ENCODE measurements at places on chromosomes 5 and 9.
A peak's percentile ranks its signal among the peaks of the same experiment; 100 is the strongest.

- peak; percentile 76 for DNase-seq
Observed at GRCh38 chr9:33510262-33511183, 13.5 kb upstream of the ANKRD18B start.

DNA sequence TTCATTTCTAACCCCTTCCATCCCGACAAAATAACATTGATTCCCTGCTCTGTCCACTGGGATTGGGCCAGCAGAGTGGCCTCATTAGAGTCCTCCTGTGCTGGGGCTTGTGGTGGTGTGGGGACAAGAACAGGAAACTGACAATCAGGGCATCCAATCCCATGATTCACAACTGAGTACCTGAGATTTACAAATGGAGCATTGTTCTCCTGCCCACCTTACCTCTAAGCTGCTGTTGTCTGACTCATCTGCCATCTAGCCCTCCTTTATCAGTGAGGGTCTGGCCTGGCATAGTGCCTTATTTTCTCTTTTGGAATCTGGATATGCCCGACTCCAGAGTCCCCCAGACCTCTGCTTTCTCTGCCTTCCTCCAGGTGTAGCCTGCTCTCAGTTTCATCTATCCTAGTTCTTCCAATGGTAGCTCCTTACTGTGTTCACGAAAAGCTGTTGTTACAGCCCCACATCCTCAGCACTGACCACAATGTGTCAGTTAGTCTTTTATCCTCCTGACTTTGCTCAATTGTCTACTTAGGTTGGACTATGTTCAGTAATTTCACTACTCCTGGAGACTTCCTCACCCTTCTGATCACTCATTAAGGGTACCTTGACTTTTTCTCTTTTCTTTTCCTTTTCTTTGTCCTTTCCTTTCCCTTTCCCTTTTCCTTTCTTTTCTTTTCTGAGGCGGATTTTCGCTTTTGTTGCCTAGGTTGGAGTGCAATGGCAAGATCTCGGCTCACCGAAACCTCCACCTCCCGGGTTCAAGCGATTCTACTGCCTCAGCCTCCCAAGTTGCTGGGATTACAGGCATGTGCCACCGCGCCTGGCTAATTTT is 13.4 kb downstream of the WNT8A start:
- DNase-seq: no peak

- no peak for DNase-seq
Observed at GRCh38 chr9:76298521-76299144, 95.6 kb downstream of the RFK start.

DNA sequence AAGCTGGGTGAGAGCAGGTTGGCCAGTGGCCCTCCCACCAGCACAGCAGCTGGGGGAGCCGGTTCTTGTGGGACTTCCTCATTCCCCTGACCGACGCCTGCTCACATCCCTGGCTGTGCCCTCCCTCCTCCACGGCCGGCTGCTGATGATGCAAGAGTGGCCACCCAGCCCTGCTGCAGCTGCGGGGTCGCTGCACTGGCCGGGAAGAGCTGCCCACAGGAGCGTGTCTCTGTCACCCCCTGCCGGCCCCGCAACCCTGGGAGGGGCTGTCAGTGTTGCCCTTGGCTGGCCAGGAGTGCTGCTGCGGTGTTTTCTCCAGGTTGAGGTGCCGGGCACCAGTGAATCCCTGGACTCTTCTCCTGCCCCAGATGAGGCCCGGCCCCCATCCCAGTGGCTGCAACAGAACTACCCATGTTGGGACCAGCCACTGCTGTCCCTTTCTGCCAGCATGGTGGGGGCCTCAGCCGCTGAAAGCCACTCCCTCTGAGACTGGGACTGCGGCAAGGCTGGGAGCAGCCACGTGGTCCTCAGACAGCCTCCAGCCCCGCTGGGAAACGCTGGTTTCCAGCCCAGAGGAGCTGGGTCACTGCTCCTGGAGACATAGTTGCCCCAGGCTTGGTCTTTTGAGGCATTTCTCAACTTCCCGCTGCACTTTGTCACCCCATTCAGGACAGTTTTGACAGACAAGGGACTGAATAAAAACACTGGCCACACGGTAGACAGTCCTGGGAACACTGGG is 739 bp downstream of the CARD9 start:
- peak; percentile 82 for DNase-seq

DNA sequence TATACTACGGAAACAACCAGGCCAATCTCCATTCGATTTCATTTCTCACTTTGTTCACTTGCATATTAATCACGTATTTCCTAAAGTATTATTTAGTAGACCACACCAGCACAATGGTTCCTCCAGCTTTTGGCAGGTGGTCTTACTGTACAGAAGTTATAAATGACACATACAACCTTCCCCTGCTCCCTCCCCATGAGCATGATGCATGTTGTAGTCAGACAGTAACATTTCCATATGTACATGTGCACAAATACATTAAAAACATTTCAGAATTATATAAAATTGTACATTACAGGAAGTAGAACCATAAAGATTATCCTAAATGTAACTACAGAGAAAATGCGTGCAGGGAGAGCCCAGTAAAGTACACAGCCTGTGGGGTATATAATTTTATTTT is 17.0 kb downstream of the SRP19 start:
- no peak for DNase-seq

GRCh38 chr5:67887748-67888161 is 327.8 kb upstream of the PIK3R1 start:
- DNase-seq: no peak

GRCh38 chr5:160969645-160970044 is 117.6 kb upstream of the ATP10B start:
- DNase-seq: no peak

DNA sequence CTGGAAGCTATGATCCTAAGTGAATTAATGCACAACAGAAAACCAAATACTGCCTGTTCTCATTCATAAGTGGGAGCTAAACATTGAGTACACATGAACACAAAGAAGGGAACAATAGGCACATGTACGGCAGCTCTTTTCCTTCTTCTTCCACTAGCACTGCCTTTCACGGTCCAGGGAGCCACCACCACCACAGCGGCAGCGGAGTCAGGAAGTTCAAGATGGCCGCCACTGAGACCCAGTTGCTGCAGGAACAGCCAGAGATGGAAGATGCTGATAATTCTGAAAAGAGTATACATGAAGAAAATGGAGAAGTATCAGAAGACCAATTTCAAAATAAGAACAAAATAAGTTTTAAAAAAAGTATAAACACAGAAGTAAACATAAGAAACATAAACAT is 39.5 kb upstream of the TNFSF15 start:
- no peak for DNase-seq

- no peak for DNase-seq
Observed at GRCh38 chr5:71834601-71835000, 115.5 kb downstream of the CARTPT start.

GRCh38 chr5:59385700-59386099 is 507.8 kb downstream of the PDE4D start:
- DNase-seq: no peak

GRCh38 chr5:126499278-126499677 is 76.1 kb downstream of the GRAMD2B start:
- no peak for DNase-seq

GRCh38 chr9:113257863-113258262 is 17.5 kb downstream of the CDC26 start:
- no peak for DNase-seq

DNA sequence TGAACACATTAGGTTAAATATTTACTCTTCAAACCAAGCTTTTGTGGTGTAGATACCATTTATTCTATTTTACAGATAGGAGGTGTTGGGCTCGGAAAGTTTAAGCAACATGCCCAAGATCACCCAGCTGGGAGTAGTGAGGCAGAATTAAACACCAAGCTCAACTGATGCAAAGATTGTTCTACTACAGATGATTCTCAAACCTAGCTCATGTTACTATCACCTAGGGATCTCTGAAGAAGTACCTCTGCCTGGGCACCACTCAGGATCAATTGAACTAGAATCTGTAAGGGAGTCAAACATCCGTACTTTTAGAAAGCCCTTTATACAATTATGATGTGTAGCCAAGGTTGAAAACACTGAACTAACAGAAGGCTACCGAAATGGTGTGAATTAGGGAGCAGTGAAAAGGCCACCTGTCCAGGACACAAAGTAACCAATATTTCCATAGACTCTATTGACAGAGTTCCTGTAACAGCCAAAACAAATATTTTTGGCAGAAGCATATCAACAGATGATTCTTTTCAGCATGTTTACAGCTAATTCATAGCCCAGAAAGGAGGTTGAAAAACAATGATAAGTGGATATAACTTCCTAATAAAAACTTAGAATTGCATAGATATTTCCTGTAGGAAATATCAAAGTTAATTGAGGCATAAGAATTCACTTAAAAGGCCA is 158.5 kb upstream of the PTGER4 start:
- DNase-seq: no peak

DNA sequence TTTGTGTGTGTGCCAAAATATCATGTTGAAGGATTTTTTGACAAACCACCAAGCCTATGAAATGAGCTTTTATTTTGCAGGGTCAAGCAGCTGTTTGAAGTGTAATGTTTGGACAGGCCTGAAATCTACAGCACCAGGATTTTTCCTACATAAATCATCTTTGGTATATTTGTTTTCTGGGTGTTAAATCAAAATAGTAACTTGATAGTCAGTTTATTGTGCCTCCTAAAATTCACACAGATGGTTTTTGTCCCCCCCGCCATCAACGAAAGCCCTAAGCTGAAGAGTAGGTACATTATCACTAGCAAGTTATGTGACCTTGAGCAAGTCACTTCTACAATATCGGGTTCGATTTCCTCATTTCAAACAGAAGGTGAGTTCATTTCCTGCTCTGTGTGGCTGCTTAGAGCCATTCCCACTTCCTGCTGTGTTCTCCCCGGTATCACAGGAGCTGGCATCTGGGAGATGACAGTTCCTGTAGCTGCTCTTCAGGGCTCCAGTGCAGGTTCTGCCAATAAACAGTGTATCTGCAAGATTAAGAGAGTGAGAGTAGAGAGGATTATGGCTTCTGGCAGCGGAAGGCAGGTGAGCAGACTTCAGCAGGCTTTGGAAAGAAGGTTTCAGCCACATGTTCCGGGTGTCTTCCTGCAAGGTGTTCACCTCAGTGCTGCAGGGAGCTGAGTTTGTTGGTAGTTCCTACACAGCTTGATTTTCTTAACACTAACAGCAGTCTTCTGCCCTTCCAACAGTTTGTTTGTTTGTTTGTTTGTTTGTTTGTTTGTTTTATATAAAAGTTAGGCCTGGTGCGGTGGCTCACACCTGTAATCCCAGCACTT is 48.4 kb upstream of the GNE start:
- DNase-seq: no peak

DNA sequence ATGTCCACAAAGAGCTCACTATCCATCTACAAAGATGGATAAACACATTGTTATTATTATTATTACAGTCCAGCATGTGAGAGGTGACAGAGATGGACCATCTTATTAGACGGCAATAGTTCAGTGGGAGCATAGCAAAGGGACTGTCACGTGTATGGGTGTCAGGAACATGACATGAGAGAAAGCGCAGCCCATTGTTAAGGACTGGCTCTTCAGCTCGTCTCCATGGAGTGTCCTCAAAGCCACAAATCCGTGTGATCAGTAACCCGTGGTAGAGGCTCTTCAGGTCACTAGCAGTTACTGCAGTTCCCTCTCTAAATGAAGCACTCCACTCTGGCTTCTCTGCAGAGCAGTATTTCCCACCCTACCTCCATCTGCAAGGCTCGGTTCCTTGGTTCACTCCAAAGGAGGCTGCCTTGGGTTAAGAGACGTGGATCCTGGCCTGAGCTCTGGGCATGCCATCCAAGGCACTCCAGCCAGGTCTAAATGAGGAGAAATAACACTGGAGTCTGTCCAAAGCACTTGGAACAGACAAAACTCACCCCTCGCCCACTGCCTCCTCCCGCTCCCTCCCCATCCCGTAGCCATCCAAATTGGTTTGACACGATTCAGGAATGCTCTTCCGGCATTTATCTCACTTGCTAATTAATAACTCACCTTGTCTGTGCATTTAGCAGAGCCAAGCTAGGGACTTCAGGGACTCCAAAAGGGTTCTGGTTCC is 122.3 kb upstream of the WWC1 start:
- DNase-seq: no peak

- no peak for DNase-seq
Observed at GRCh38 chr5:150299571-150300327, 3.0 kb downstream of the ARSI start.

GRCh38 chr9:128823903-128824406 is 5.6 kb downstream of the SPOUT1 start:
- no peak for DNase-seq

DNA sequence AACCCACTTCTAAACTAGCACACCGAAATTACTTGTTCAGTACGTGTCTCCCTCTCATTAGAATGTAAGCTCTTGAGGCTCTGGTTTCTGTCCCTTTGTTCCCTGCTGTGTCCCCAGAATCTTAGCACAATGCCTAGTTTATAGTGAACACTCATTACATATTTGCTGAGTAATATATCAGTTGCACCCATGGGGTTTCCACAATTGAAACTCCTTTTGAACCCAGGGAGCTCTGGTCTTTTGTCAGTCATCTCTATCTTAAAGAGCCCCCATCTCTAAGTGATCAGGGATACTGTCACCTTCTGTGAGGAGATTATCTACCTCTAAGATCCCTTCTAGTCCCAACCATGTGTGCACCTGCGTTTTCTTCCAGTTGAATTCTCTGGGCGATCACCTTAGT is 12.8 kb downstream of the CAMK4 start:
- no peak for DNase-seq

DNA sequence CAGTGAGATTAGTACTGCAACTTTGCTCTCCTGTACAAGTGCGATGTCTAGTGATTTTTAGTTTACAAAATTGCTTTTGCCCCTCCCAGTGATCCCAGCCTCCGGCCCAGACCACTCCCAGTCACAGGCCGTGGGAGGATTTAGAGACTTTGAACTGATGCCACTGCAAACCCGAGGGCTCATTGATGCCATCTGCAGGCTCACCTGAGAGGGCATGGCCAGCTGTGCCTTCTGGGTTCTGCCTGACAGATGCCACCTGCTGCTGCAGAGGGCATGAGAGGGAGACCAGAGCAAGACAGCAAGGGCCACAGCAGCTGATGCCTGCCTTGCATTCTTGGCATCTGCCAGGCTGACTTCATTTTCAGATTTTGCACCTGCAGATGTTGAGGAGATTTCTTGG is 593.8 kb downstream of the CDK5RAP2 start:
- no peak for DNase-seq

GRCh38 chr9:136762915-136763648 is 1.2 kb downstream of the LCN15 start:
- DNase-seq: no peak

DNA sequence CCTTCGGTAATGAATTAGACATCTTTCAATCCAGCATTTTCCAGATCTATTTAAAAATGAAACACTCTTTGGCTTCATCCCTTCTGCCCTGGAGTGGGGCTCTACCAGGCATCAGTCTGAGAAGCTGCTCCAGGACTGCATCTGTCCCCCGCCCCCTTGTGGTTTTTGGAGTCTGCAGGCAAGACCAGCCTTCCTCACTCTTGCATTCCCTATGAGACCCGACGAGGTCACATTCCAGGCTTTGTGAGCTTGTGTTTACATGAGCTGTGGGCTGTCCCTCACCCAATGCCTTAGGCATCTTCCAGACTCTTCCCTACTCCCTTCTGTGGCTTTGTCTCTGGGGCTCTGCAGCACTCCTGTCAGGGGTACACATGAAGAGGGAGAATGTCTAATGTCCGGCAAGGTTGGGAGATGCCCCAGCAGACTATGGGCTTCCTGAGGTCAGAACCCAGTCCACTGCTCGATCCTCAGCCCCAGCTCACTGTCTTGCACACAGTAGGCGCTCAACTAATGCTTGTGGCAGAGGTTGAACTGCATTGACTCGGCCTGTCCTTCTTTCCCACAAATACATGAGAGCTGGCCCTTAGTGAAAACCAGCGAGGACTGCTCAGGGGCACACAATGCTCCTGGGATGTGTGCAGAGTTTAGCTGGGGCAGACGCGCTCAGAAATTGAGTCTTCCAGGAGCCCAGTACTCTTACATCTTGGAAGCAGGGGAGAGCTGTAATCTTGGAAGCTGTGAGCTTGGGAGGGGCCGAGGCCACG is 11.7 kb upstream of the GADD45G start:
- no peak for DNase-seq

GRCh38 chr9:77708064-77708815 is 60.1 kb upstream of the GNA14 start:
- no peak for DNase-seq

All from sciatic nerve (tissue), 2 donors.